ENCODE measurements at places on chromosomes 3 and 15.

- DNase-seq: no peak
These were observed 52.6 kb upstream of the MYO5C start for GRCh38 chr15:52348056-52348745.

- no peak for DNase-seq
These were observed 163.6 kb upstream of the COL8A1 start for GRCh38 chr3:99474776-99475175.

- DNase-seq: no peak
These were observed 707.0 kb downstream of the ROBO2 start for GRCh38 chr3:77746892-77747291.

GRCh38 chr3:94001191-94001590 lies 21.2 kb downstream of the ARL13B start:
- no peak for DNase-seq

- DNase-seq: no peak
These were observed 50.2 kb upstream of the PRR20G start for GRCh38 chr3:127337911-127338531.

DNA sequence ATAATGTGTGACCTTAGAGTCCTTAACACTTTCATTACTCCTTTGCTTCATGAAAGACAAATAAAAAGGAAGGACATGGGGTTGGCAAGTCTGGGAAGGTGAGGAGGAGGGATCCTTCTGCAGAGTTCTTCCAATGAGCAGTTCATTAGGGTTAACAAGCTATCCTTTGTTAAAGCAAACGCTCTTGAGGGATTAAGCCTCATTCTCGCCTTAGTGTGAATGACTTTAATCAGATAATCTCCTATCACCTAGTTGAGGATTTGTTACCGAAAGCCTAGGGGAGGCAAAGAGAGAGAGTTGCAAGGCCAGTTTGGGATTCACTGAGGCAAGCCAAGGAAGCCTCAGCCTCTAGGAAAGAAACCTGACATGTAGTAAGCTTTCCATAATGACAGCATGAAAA lies 7.4 kb upstream of the MBNL1 start:
- no peak for DNase-seq

DNA sequence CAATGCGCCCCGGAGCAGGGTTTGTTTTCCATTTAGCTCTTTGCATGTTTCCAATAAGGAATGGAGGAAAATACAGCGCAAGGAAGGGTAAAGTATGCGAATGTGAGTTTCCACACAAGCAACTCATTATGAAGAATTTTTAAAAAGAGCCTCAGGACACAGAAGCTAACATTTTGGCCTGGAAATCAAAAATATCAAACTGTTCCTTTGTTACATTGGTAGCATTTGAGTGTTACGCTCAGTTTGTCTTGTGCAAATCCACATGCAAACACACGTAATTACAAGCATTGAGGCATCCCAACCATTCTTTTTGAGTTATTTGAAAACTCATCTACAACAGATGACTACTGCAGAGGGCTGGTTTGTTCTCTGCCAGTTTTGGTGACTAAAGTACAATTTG lies 93.0 kb upstream of the SNRPA1 start:
- DNase-seq: no peak

DNA sequence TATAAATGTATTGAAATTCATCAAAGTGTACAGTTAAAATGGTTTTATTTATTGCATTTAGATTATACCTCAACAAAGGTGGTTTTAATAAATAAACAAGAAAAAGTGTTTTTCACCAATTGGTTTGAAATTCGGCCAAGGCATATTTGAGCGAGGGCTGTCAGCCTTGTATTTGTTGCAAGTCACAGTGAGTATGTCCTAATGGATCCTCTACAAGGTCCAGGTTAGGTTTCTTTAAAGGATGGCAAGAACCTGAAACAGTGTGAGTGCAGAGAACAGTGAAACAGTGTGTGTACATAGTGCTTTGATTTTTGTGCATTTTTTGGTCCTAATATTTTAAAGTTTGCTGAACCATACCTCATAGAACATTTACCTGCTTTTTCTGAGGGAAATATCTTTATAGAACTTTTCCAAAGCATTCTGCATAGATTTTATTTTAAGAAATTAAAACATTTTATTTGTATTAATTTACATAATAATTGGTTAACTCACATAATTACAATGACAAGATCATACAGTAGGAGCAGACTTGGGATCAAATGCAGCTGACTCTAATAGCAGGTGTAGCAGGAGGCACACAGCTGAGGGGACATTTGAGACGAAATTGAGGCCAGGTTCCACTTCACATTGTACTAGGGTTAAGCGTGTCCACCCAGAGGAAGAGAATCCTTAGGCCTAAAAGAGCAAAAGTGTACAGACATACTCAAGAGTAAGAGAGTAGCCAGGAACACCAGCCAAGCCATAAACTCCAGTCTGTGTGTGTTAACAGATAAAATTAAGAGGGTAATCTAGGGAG lies 428.8 kb upstream of the TPRG1 start:
- no peak for DNase-seq

DNA sequence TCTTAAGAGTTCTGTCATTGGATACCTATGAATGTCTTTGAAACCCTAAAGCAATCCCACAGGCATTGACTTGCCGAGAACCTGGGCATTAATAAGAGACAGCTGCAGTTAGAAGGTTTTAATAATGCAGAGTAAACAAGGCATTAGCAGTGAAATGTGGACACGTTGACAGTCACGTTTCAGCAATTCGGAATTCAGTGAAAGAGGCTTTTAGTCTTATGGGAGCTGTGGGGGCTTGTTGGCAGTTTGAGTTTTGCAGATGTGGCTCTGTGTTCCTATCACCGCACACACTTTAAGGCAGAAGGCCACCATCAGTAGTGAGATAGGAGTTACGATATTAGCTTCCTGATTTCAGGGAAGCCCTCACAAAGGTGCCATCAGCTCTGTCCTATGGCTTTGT lies 145.2 kb upstream of the NUDT16 start:
- no peak for DNase-seq

DNA sequence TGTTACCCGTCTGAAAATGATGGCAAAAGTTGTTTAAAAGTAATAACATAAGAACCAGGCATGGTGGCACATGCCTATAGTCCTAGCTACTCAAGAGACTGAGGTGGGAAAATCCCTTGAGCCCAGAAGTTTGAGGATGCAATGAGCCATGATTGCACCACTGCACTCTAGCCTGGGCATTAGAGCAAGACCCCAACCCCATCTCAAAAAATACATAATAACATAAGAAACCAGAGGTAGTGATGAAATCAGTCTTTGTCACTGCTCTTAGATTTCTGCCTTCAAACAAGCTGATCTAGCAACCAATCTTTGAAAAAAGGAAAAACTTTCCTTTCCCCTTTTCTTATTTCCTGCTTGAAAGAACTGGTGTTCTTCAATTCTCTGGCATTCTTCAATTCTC lies 71.3 kb downstream of the TMCC1 start:
- no peak for DNase-seq

DNA sequence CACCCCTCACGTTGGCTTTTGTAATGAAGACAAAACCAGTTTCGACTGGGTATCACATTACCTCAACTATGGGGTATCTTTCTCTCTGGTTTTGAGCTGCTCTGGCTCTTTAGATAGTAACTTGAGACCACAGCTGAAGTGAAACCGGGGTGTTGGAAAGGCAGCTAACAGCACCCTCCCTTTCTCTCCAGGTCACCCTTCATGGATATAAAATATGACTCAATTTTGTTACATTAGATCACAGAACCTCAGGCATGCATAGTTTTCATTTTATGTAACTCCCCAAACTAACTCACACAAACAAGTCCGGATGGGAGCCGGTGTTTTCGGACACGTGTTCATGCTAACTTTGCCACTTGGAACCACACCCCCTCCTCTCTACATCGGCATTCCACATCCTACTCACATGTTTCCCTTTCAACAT lies 90.7 kb downstream of the NR2F2 start:
- DNase-seq: no peak

DNA sequence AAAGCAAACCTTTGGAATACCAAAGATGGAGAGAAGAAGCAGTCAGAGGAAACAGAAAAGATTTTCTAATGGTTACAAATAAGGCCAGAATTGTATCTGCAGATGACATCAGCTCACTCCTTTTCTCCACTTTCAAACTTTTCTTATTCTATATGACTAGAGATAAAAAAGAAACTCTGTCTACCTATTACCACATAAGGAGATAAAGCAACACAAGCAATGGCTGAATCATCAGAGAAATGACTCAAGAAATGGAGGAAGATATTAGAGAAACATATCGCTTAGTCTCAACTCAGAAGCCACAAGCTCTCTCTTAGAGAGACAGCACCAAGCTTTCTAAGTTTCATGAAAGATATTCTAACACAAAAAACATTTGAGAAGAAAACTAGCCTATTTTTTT lies 784.0 kb downstream of the ZPLD1 start:
- DNase-seq: no peak

GRCh38 chr3:108092501-108092900 lies 1.7 kb upstream of the CD47 start:
- DNase-seq: no peak

Data from anterior cingulate cortex (tissue), 58 donors.